Bronchial smooth muscle cell (primary cell): ENCODE measurements at places on chromosomes 2 and 18. TPM values are rescaled to one million over a fixed set of nuclear protein-coding genes. Genes with fewer than 3 reads are reported as not detected.

Gene STARD6
- total RNA-seq: 0.17 and 0.32 TPM in 2 replicates

Gene ANKRD30B
- total RNA-seq: under 0.01 TPM in 1 of 2 replicates, not detected in the other

Gene VWA3B
- total RNA-seq: 0.16 and 0.17 TPM in 2 replicates

Gene DNER
- total RNA-seq: 0.60 and 2.8 TPM in 2 replicates

Gene IL1A
- total RNA-seq: 0.09 and 0.32 TPM in 2 replicates

Gene SLC5A7
- not detected in 2 replicates for total RNA-seq

Gene SETBP1
- 5.2 and 5.6 TPM in 2 replicates for total RNA-seq
